ENCODE measurements at places on chromosomes 6 and 20.

- H3K4me3 ChIP-seq, result no peak overlapping the region
- no peak overlapping the region for H3K27ac ChIP-seq
- H3K27me3 ChIP-seq, result no peaks in the 10 kb centered on the region
- no peaks in the 10 kb centered on the region for H3K36me3 ChIP-seq
- DNase-seq, result no peak
- no peaks in the 10 kb centered on the region for H3K4me1 ChIP-seq
These were observed 203.0 kb upstream of the TFAP2D start for GRCh38 chr6:50510361-50510760.

GRCh38 chr20:32248043-32248442 is 29.4 kb upstream of the KIF3B start:
- H3K4me3 ChIP-seq, result no peak overlapping the region
- H3K4me1 ChIP-seq, result peaks cover 66% of the 10 kb centered on the region
- no peaks in the 10 kb centered on the region for H3K27me3 ChIP-seq
- DNase-seq, result peak; percentile 40
- H3K27ac ChIP-seq, result peak overlapping the region; percentile 78

DNA sequence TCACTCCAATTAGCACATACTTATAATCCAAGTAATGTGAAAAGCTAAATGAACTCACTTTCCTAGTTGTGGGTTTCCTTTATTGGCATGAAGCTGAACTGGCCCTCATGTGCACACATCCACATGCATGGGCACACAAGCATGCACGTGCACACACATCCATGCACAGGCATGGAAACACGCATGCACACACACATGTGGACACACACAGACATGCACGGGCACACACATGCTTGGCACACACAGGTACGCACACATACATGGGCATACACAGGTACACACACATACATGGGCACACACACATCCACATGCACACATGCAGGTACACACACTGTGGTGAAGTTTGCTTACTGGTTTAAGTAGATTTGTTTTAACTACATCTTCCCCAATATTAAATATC is 23.8 kb downstream of the SYNDIG1 start:
- DNase-seq, result no peak
- no peaks in the 10 kb centered on the region for H3K27me3 ChIP-seq
- H3K4me1 ChIP-seq, result no peaks in the 10 kb centered on the region
- no peak overlapping the region for H3K27ac ChIP-seq
- H3K4me3 ChIP-seq, result no peak overlapping the region

GRCh38 chr20:32067234-32067821 is 15.3 kb downstream of the HCK start:
- H3K36me3 ChIP-seq, result no peaks in the 10 kb centered on the region
- H3K27me3 ChIP-seq, result peaks cover 15% of the 10 kb centered on the region
- H3K4me3 ChIP-seq, result no peak overlapping the region
- no peak overlapping the region for H3K27ac ChIP-seq
- H3K4me1 ChIP-seq, result peaks cover 6% of the 10 kb centered on the region

DNA sequence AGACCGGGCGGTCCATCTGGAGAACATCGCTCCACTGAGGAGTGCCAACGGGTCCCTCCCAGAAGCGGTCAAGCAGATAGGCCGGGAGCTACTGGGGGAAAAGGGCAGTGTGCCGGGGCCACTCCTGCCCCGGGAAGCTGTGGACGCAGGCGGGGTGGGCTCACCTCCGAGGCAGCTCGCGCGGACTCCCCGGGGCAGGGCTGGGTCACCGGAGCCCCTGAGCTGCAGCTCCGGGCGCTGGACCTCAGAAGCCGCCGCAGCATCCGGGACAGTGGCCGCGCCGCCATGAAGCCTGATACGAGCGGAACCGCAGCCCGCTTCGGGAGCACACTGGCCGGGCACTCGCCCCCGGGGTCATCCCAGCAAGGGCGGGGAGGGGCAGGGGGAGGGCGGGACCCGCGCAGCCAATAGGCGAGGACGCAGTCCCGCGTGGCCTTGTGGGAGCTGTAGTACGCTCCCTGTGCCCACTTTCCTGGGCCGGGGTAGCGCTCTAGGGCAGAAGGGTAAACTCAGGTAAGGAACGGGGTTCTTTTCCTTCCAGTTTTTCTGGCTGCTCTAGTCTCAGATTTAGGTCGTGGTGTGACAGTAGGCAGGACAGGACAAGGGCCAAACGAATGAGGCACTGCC is at the start of gene MOCS1:
TSS of gene MOCS1 (minus strand) at position 332 of the 627 bp plus-strand sequence. CDS start at position 287, 45 bp downstream.
- peak within 1 kb of the TSS; percentile 86 for H3K27ac ChIP-seq
- peak; percentile 86 for DNase-seq
- H3K4me1 ChIP-seq, result peaks cover 23% of the 10 kb centered on the region
- H3K36me3 ChIP-seq, result no peaks in the 10 kb centered on the region
- H3K4me3 ChIP-seq, result peak within 1 kb of the TSS; percentile 82
- peaks cover 3% of the 10 kb centered on the region for H3K27me3 ChIP-seq

DNA sequence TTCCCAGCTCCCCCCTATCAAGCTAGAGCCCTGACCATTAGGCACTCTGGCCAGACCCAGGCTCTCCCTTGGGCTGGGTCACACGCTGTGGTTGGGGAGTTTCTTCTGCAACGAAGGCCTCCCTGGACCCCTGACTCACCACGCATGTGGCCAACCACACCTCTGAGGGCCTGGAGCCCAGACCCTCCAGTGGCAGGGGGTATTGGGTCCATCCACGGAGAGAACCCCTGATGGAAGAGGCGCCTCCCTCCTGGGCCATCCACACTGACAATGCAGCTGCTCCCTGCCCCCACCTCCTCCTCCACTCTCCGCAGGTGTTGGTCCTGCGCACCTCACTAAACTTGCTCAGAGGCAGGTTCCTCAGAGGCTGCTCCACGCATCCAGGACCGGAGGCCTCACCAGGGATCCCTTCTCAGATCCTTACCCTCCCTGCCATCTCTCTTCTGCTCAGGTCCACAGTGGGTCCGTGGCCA is 125.4 kb downstream of the RNASET2 start:
- no peak overlapping the region for H3K4me3 ChIP-seq
- peaks cover 14% of the 10 kb centered on the region for H3K4me1 ChIP-seq
- peaks cover 2% of the 10 kb centered on the region for H3K27me3 ChIP-seq

GRCh38 chr20:64099880-64100565 is 7.3 kb downstream of the NPBWR2 start:
- DNase-seq, result peak; percentile 56
- H3K27me3 ChIP-seq, result peaks cover 13% of the 10 kb centered on the region
- no peak overlapping the region for H3K4me3 ChIP-seq
- peaks cover 23% of the 10 kb centered on the region for H3K4me1 ChIP-seq
- peak overlapping the region; percentile 63 for H3K27ac ChIP-seq
- H3K36me3 ChIP-seq, result no peaks in the 10 kb centered on the region

GRCh38 chr6:137269803-137270202 is 50.6 kb upstream of the IFNGR1 start:
- DNase-seq, result no peak
- no peak overlapping the region for H3K27ac ChIP-seq
- peaks cover 3% of the 10 kb centered on the region for H3K4me1 ChIP-seq
- no peak overlapping the region for H3K4me3 ChIP-seq

GRCh38 chr20:13868331-13868730 is 83.5 kb downstream of the NDUFAF5 start:
- H3K4me1 ChIP-seq, result no peaks in the 10 kb centered on the region
- H3K4me3 ChIP-seq, result no peak overlapping the region
- H3K27me3 ChIP-seq, result peaks cover 7% of the 10 kb centered on the region
- DNase-seq, result no peak
- H3K27ac ChIP-seq, result no peak overlapping the region

DNA sequence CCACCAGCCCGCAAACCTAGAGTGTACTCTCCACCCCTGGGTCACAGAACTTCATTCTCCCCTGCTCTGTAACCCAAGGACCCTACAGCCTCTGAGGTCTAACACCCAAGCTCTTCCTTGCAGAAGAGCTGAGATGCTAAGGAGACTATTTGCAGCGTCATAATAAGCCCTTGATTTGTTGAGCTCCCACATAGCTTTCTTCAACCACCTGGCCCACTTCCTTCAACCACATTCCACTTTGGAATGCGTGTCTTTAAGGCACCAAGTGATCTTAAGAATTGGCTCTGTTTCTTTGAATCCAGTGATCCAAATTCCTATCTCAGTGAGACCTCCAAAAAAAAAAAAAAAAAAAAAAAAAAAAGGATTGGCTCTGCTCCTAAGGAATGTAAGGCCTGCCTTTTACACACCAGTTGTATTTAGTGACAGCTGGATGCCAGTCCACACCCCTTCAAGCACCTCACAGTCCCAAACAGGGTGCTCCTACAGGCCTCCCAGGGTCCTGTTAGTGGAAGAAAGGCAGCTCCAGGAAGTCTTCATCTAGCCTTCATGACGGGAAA is 106.2 kb downstream of the UBE3D start:
- no peaks in the 10 kb centered on the region for H3K4me1 ChIP-seq
- no peak for DNase-seq
- H3K36me3 ChIP-seq, result peaks cover 16% of the 10 kb centered on the region
- no peak overlapping the region for H3K27ac ChIP-seq

DNA sequence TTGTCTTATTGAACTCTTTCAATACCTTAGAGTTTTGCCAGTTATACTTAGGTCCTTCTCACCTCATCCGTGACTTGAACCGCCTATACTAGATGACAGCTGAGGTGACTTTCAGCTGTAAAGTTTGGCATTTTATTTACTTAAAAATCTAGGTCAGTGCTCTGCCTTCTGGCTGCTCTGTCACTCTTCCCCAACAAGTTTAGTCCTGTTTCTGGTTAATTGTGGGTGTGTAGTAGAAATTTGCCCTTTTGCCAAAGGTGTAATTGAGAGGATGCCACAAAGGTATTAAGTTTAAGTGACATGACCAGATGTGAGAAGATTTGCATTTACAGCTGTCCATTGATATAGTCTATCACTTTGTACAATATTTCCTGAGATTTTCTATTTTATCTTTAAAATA is 106.2 kb downstream of the FARS2 start:
- H3K36me3 ChIP-seq, result peaks cover 17% of the 10 kb centered on the region
- peaks cover 2% of the 10 kb centered on the region for H3K4me1 ChIP-seq
- H3K27ac ChIP-seq, result no peak overlapping the region
- no peaks in the 10 kb centered on the region for H3K27me3 ChIP-seq
- no peak for DNase-seq

GRCh38 chr20:3239026-3239866 is at the start of gene SLC4A11:
Gene SLC4A11, minus strand, starts transcription at chr20:3239190. Its CDS starts 53 bp downstream, at chr20:3239137.
- H3K27me3 ChIP-seq, result peaks cover 48% of the 10 kb centered on the region
- peak; percentile 63 for DNase-seq
- H3K4me1 ChIP-seq, result peaks cover 7% of the 10 kb centered on the region

- DNase-seq, result peak; percentile 81
- H3K4me1 ChIP-seq, result peaks cover 10% of the 10 kb centered on the region
- H3K36me3 ChIP-seq, result no peaks in the 10 kb centered on the region
- H3K4me3 ChIP-seq, result peak within 1 kb of the TSS; percentile 74
- peaks cover 7% of the 10 kb centered on the region for H3K27me3 ChIP-seq
These were observed at the start of gene DNMT3B for GRCh38 chr20:32761831-32762753. Gene DNMT3B, plus strand, starts transcription at chr20:32762385. Its CDS starts 17,939 bp downstream, at chr20:32780324.

- peak; percentile 63 for DNase-seq
- peak overlapping the region; percentile 62 for H3K27ac ChIP-seq
- peak overlapping the region; percentile 72 for H3K4me3 ChIP-seq
- H3K36me3 ChIP-seq, result no peaks in the 10 kb centered on the region
These were observed 26.7 kb downstream of the GPX6 start for GRCh38 chr6:28488916-28489365.

GRCh38 chr6:80714513-80714912 is 608.0 kb downstream of the BCKDHB start:
- no peaks in the 10 kb centered on the region for H3K36me3 ChIP-seq
- H3K27ac ChIP-seq, result no peak overlapping the region
- no peaks in the 10 kb centered on the region for H3K27me3 ChIP-seq
- H3K4me1 ChIP-seq, result no peaks in the 10 kb centered on the region
- no peak for DNase-seq
- no peak overlapping the region for H3K4me3 ChIP-seq

Measured in activated CD4-positive, alpha-beta T cell treated with anti-CD3 and anti-CD28 coated beads for 36 hours (primary cell).